ENCODE measurements at places on chromosomes 1 and 21. TPM values are rescaled to one million over a fixed set of nuclear protein-coding genes. Genes with fewer than 3 reads are reported as not detected.

The CRB1 gene
- 0.19 TPM for polyA plus RNA-seq

The KIAA0040 gene
- 20.5 TPM for polyA plus RNA-seq

The FMO5 gene
- polyA plus RNA-seq, result 48.8 TPM

The CHRM3 gene
- 0.92 TPM for polyA plus RNA-seq

The HENMT1 gene
- 13.6 TPM for polyA plus RNA-seq

The MYBPH gene
- not detected for polyA plus RNA-seq

The LRIG2 gene
- 1.2 TPM for polyA plus RNA-seq

The NHLH2 gene
- polyA plus RNA-seq, result not detected

The SVBP gene
- polyA plus RNA-seq, result 36.1 TPM

The CD52 gene
- 41.4 TPM for polyA plus RNA-seq

The BRINP2 gene
- polyA plus RNA-seq, result 0.09 TPM

The MCOLN3 gene
- 1.2 TPM for polyA plus RNA-seq

The DPT gene
- 128 TPM for polyA plus RNA-seq

The FAM110D gene
- 0.60 TPM for polyA plus RNA-seq

The DYRK3 gene
- polyA plus RNA-seq, result 0.60 TPM

The OR2L5 gene
- polyA plus RNA-seq, result 0.03 TPM

The ARHGEF10L gene
- polyA plus RNA-seq, result 28.7 TPM

The USF1 gene
- 25.8 TPM for polyA plus RNA-seq

The SPATA21 gene
- 0.17 TPM for polyA plus RNA-seq

The KCNE2 gene
- polyA plus RNA-seq, result not detected

The ZNF281 gene
- polyA plus RNA-seq, result 2.1 TPM

The CSF1 gene
- polyA plus RNA-seq, result 3.0 TPM

The RIPK4 gene
- polyA plus RNA-seq, result 6.9 TPM

The SERPINC1 gene
- polyA plus RNA-seq, result 0.10 TPM

The LIPI gene
- not detected for polyA plus RNA-seq

The RNU1-4 gene
- not detected for polyA plus RNA-seq

The ESRRG gene
- polyA plus RNA-seq, result 0.17 TPM

The ELAPOR1 gene
- polyA plus RNA-seq, result 20.7 TPM

The CR1 gene
- 1.8 TPM for polyA plus RNA-seq

The UROD gene
- 70.3 TPM for polyA plus RNA-seq

The PLEKHN1 gene
- polyA plus RNA-seq, result 0.46 TPM

The TSSK3 gene
- polyA plus RNA-seq, result 1.1 TPM

The TTC3 gene
- polyA plus RNA-seq, result 22.2 TPM

The ERVH48-1 gene
- 0.07 TPM for polyA plus RNA-seq

The KIAA1614 gene
- 1.8 TPM for polyA plus RNA-seq

The CRP gene
- 0.20 TPM for polyA plus RNA-seq

The FALEC gene
- not detected for polyA plus RNA-seq

The TRIM17 gene
- not detected for polyA plus RNA-seq

The CLCA1 gene
- polyA plus RNA-seq, result 262 TPM

The EFNA3 gene
- 8.4 TPM for polyA plus RNA-seq

The OR2M3 gene
- polyA plus RNA-seq, result not detected

The BLACAT1 gene
- 0.51 TPM for polyA plus RNA-seq

The IARS2 gene
- polyA plus RNA-seq, result 24.0 TPM

The GJC2 gene
- 0.99 TPM for polyA plus RNA-seq

The METTL25B gene
- polyA plus RNA-seq, result 19.0 TPM

The HLX gene
- 0.92 TPM for polyA plus RNA-seq

The MMEL1 gene
- polyA plus RNA-seq, result 5.0 TPM

The INTS11 gene
- polyA plus RNA-seq, result 62.7 TPM

The MIXL1 gene
- 0.13 TPM for polyA plus RNA-seq
